Fibroblast of the aortic adventitia (primary cell): ENCODE measurements at places on chromosomes 11 and 22. TPM values are rescaled to one million over a fixed set of nuclear protein-coding genes. Genes with fewer than 3 reads are reported as not detected.
A peak's percentile ranks its signal among the peaks of the same experiment; 100 is the strongest.

Gene SCARF2
- total RNA-seq, result 11.8 and 42.9 TPM in 2 replicates

Gene KRTAP5-9
- not detected in 2 replicates for total RNA-seq

Gene OOSP2
- not detected in 2 replicates for total RNA-seq

Gene AGBL2
- 0.90 and 1.4 TPM in 2 replicates for total RNA-seq

DNA sequence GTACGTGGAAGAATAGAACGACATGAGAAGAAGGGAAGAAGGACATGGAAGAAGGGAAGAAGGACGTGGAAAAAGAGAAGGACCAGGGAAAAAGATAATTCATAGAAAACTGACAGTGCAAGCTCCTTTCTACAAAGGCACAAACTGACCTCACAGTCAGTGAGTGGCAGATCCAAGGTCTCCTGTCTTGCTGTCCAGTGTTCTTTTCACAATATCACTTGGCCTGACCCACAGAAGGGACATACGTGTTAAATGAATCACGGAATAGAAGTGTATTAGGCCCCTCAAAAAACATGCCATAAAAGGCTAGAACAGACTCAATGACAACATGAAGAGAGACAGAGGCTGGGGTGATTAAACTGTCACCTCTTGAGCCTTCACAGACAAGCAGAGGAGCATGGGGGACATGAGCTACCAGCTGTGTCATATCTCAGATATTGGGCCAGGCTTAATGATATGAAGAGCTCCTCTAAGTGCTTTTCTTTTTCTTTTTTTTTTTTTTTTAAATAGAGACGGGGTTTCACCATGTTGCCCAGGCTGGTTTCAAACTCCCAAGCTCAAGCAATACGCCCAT, 4.6 kb downstream of the ASCC2 start:
- no peak for DNase-seq

GRCh38 chr22:30309951-30310741, 16.6 kb downstream of the TBC1D10A start:
- peak; percentile 70 for DNase-seq

DNA sequence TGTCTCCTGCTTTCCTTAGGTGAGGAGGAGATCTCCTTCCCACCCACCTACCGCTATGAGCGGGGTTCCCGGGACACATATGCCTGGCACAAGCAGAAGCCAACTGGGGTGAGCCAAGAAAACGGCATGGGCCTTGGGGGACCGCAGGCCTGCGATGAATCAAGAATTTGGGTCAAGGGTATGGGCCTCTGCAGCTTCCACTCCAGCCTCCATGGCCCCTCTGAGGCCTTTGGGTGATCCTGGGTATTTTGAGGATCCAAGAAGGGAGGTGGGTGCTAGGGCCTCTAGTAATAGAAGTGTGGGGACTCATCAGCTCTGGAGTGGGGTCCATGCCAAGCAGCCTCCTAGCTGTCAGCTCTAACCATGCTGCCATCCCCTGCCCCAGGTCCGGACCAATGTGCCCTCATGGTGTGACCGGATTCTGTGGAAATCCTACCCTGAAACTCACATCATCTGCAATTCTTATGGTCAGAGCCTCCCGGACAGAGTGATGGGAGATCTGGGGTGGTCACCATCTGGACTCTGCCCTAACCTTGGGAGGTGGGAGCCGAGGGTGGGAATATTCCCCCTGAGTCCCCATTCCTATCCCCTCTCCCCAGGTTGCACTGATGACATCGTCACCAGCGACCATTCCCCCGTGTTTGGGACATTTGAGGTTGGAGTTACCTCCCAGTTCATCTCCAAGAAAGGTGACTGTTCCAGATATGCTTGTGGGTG, 8.6 kb downstream of the INPPL1 start:
- no peak for DNase-seq

GRCh38 chr22:34111210-34111824, 191.0 kb upstream of the LARGE1 start:
- peak; percentile 6 for DNase-seq

DNA sequence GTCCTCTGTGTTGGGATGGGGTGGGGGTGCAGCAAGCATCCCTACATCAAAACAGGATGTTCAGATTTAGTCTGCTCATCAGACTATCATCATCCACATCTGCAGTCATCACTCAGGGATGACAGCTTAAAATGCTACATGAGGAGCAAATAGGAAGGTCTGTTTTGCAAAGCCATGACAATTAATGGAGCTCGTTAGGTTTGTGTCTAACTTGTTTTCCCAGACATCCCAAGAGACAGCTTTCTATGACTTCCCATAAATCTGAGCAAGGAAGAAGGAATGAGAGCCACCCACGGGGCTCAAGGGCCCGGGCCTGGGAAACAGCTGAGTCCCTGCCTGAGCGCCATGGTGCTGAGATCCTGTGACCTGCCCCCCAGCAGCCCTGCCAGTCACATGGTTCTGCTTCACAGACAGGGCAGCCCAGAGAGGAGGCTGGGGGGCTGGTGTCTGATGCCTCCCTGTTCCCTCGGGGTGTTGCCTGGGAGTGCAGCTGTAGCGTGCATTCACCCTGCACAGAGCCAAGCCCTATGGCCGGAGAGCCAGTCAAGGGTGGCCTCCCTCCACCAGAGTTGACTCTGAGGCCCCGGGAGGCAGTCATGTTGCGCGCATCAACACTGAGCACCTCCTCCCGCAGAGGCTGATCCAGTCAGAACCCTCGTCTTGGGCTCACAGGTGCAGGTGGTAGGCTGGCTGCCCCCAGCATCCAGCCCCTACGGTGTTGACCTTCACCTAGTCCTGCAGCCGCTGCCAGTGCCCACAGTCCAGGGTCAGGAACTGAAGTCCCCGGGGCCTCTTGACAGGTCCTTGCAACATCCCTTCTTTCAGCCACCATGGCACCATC, 12.1 kb downstream of the DERL3 start:
- no peak for DNase-seq

DNA sequence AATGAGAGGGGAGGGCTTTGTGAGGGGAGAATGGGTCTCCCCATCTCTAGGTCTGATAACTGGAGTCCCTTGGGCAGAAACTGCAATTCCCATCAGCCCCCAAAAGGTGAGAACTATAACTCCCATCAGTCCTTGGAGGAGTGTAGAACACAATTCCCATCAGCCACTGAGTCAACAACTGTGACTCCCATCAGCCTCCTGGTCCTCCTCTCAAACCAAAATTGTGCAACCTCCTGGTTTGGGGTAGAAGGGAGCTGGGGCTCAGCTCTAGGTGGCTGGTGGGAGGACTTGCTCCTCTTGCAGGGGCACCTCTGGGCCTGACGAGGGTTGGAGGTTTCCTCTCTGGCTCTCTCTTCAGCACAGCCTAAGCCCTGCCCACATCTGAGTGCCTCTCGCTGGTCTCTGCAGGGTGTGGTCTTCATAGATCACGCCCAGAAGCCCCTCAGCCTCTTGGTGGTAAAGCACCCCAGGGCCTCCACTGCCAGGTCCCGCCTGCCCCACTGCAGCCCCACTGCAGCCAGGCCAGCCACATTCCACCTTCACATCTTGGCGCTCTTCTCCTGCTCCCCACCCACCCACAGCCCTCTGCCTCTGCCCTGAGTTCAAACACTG, 18.5 kb downstream of the SLC22A12 start:
- no peak for DNase-seq
